ENCODE measurements at places on chromosomes 4 and X.

- DNase-seq, result no peak
Observed at GRCh38 chrX:15873566-15873965, 19.0 kb upstream of the AP1S2 start.

- peak; percentile 35 for DNase-seq
Observed at GRCh38 chr4:147326591-147326990, 154.3 kb upstream of the EDNRA start.

DNA sequence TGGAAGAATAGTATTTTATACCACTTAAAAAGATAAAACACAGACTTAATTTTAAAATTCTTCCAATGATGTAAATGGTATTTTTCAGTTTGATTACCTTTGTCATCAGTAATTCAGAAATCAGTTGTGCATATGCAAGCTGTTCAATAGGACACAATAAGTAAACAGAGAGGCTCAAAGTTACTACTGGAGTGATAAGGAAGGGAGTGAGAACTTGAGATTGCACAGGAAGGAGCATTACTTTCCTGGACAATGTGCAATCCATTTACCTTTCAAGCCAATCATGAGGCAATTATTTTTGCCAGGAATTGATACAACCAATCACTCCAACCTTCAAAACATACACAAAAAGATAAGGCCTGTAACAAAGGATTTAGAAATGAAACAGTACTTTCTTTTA is 1024.3 kb downstream of the RAPGEF2 start:
- no peak for DNase-seq

GRCh38 chr4:56976837-56977320 is 527 bp downstream of the NOA1 start:
- peak; percentile 47 for DNase-seq

- peak; percentile 11 for DNase-seq
Observed at GRCh38 chrX:152405561-152405960, 45.6 kb downstream of the GABRA3 start.

DNA sequence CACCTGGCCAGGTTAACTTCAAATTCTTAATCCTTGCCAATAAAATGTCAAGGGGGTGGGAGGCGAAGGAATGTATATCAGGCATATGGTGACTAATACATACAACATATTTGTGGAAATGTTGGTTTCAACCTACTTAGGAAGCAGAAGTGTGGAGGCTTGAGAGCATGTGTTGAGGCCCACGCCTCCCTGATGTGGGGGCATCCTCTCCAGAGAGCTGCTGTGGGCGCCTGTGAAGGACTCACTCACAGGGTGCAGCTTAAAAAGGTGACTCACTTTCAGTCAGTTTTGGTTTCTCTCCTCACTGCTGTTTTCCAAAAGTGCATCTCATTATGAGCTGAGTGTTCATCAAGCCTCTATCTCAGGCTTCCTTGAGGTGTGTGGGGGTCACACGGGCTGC is 27.5 kb downstream of the LNX1 start:
- DNase-seq, result peak; percentile 72

GRCh38 chr4:52877694-52878093 is 15.6 kb downstream of the RASL11B start:
- DNase-seq, result no peak

DNA sequence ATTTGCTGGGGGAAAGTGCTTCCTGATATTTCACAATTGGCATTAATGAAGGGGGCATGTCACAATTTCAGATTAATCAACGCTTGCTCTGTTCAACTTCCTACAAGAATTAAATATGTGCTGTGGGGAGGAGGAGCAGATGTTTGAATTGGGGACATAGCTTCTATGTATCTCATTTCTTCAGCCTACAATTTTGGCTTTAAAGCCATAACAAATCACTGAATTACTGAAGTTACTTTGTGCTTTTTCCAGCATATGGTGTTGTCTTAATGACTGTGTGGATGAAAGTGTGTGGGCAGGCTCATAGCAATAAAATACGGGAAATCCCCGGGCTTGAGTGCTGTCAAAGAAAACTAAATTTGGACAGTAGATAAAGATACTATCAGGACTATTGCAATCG is 813 bp downstream of the TLR7 start:
- DNase-seq, result no peak

DNA sequence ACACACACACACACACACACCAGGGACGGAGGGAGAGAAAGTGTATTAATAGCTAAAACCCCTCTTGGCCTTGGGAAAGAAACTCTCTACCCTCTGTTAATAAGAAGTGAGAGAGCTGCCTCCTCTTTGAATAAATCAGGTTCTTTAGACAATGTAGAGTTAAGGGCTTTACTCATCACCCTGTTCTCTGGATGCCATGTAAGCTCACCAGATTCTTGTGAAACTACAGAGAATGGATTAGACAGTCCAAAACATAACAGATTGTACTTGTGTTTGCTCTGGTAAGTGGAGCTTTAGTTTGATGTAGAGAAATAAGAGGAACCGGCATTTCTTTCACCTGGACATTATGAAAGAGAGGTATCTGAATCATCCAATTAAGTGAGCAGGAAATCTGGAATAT is 263.2 kb downstream of the DMD start:
- no peak for DNase-seq

GRCh38 chr4:52711834-52712250 is 39.4 kb downstream of the ERVMER34-1 start:
- no peak for DNase-seq

GRCh38 chr4:55184600-55185523 is 59.5 kb upstream of the KDR start:
- peak; percentile 47 for DNase-seq

DNA sequence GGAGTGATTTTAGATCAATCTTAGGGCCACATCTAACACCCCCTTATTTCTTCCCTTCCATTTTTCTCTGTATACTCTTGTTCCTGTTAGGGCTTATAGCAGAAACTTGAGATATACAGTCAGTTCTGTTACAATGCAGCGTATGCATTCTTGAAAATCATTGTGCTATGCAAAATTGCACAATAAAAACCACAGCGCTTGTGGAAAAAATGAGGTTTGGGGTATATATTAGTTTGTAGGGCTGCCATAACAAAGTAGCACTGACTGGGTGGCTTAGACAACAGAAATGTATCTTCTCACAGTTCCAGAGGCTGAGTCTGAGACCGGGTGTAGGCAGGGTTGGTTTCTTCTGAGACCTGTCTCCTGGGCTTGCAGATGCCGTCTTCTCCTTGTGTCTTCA is 59.0 kb downstream of the WWC2 start:
- peak; percentile 32 for DNase-seq

DNA sequence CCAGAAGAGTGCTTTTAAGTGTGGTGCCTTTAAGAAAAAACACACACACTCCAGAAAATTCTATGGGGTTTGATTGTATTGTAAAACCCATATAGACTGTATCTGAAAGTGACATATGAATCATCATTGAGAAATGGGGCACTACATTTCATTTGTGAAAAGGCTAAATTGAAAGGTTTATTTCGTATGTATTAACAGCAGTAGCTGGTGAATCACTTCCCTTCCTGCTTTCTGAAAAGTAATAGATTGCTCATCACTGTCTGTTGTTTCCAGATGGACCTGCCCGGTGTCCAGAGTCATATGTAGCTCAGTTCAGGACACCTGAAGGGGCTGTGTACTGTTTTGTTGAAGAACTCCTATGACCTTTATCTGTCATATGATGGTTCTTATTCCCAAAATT is 28.1 kb upstream of the HPRT1 start:
- peak; percentile 52 for DNase-seq

DNA sequence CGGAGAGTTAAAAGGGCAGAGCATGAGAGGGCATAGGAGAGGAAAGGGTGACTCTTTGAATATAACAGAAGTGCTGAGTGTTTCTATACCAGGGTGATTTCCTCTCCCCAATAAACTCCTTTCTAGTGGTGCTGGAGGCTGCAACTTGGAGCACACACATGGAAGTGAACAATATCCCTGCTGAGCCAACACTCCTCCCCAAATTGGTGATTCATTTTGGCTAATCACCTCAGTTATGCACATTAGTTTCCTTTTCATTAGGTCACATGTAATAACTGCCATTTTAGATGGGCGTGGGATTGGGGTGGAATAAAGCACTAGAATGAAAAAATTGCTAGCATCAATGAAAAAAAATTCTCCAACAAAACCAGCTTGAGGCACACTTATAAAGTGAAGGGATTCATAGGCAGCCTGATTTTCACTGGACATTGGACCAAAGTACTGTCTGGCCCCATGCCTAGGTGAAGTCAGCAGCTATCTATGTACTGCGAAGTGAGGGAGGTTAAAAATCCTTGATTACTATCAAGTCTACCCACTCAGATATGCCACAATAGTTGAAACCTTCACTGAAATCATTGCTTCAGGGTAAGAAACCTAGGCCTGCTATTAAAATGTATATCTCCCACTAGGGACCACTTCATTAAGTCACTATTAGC is 174.0 kb downstream of the GLUD2 start:
- no peak for DNase-seq

DNA sequence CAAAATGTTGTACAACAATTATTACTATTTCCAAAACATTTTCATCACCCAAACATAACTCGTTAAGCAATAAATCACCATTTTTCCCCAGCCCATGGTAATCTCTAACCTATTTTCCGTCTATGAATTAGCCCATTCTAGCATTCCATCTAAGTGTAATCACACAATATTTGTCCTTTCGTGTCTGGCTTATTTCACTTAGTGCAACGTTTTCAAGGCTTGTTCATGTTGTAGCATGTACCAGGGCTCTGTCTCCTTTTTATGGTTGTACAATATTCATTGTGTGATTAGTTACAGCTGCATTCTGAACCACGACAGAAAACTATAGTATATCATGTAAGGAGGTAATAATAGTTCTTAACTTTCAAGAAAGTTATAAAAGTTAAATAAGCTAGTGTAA is 656.0 kb upstream of the HS3ST1 start:
- DNase-seq, result peak; percentile 3

- peak; percentile 83 for DNase-seq
Observed at GRCh38 chrX:74382613-74383012, 38.7 kb upstream of the SLC16A2 start.

GRCh38 chr4:1656132-1656531 is 28.0 kb downstream of the FAM53A start:
- DNase-seq, result no peak

- DNase-seq, result no peak
Observed at GRCh38 chr4:6854098-6854744, 55.4 kb upstream of the TBC1D14 start.

- DNase-seq, result peak; percentile 15
Observed at GRCh38 chrX:111254896-111255693, 15.2 kb downstream of the CAPN6 start.

GRCh38 chr4:26281881-26282280 is 38.9 kb upstream of the RBPJ start:
- DNase-seq, result no peak

- DNase-seq, result peak; percentile 53
Observed at GRCh38 chrX:8868070-8868773, 67.0 kb upstream of the FAM9A start.

GRCh38 chr4:152363086-152363485 is 172.8 kb downstream of the FBXW7 start:
- DNase-seq, result no peak

DNA sequence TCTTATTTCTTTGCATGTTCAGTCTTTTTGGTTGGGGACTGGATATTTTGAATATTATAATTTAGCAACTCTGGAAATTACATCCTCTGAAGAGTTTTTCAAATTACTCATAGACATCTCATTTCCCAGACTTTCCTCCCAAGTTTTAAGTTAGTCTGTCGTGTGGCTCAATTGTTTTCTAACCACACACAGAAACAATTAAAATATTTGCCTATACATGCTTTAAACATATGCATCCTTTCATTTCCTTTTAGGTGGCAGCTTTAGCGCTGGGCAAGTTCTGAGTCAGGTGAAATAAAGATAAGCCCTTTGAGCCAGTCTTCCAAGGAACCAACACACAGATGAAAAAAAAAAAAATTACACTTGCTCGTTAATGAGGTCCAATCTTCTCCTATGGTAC is 307.0 kb upstream of the SPOCK3 start:
- DNase-seq, result no peak

GRCh38 chr4:1323635-1324442 is 23.2 kb upstream of the UVSSA start:
- peak; percentile 84 for DNase-seq

DNA sequence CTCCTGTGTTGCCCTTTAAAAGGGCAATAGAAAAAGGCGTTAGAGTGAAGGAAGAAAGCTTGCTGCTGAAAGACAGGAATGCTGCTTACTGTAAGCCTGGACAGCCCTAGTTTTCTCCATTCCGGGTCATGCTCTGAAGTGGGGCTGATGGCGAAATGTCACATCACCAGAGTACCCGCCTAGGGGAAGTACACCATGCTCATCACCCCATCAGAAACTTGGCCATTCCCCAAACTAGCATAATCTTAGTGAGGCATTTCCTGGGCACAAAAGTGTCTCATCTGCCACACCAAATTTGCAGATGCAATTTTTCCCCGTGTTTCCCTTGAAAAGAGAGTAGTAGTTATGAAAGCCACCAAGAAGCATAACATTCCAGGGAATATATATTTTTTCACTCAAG is 47.8 kb upstream of the CAMK2D start:
- peak; percentile 80 for DNase-seq

- no peak for DNase-seq
Observed at GRCh38 chr4:40173470-40173875, 23.4 kb upstream of the RHOH start.

DNA sequence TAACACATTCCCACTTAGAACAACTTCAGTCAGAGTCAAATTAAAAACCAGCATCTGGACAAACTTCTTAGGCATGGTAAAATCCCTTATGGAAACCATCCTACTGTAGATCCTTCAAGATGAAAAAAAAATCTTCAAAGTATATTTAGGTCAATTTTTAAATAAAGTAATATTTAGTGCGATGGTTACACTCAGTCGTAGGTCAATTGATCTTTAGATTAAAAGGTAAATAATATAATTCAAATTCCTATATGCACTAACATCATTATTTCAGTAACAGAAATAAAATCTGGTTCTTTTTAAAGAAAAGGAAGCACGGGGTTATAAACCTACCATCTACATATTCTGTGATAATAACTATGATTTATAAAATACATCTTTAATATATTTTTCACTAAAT is at the start of gene UGT2A2:
UGT2A2 (minus strand) TSS at position 101 of the 400 bp plus-strand sequence; CDS start at position 99, 2 bp downstream.
- DNase-seq, result no peak

- no peak for DNase-seq
Observed at GRCh38 chr4:57287687-57288604, 177.8 kb upstream of the IGFBP7 start.

Data from MCF 10A (cell line).